MG63 (cell line): ENCODE measurements at places on chromosomes 2 and 18. TPM values are rescaled to one million over a fixed set of nuclear protein-coding genes. Genes with fewer than 3 reads are reported as not detected.

DNA sequence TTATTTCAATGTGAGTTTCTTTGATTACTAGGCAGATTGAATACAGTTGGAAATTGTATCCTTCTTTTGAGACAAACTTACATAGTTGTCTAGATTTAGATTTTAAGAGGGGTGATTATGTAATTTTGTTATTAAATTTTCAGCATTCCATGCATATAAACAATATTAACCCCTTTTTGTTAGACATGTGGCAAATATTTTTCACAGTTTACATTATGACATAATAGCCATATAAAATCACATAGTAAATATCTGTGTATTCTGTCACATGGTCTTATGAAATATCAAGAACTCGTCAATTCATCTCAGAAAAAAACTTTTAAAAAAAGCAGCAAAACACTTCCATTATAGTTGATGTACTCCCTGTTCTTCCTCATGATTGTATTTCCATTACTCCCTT lies 243.8 kb downstream of the CYP26B1 start:
- no peak for DNase-seq

DNA sequence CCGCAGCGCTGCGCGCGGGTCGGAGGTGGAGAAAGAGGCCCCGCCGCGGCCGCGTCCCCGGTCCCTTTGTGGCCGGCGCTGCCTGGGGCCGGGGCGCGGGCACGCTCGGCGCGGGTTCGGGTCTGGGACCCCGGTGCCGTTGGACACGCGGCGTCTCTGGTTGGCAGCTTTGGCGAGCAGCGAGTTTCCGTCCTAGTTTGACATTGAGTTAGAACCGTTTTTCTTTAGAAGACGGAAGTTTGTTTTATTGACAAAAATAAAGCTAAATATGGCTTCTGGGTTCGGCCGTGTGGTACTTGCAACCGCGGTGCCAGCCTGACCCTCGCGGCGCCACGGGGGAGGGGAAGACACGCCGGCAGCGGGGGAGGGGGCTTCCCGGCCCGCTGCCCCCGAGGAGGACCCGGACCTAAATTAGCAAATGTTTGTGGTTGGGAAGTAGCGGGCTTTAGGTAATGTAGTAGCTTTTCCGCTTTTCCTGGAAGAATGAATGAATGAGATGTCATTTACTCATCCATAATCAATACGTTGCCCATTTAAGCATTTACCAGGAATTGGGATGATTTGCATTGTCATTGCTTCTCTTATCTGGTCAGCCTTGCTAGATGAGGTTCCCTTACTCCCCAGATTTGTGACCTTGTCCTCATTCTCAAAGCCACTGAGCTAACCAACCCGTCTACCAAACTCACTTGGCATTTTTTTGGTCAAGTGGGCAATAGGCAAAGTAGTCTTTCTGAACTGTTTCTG lies 530 bp downstream of the GALNT1 start:
- peak; percentile 19 for DNase-seq

GRCh38 chr2:102975996-102976975 lies 214.5 kb downstream of the TMEM182 start:
- DNase-seq, result peak; percentile 38

SOX11 gene
- 2.8 and 3.8 TPM in 2 replicates for total RNA-seq

RSAD2 gene
- total RNA-seq, result 1.2 and 6.9 TPM in 2 replicates
